NK-92 treated with Interleukin-12 subunit alpha and Interleukin-12 subunit beta, amount 100 ng/mL, for 24 hours (cell line): ENCODE measurements at places on chromosomes 16 and 17.

GRCh38 chr16:11639925-11640899, 28.0 kb upstream of the SNN start:
- peak; percentile 46 for DNase-seq

- DNase-seq, result no peak
Measured at GRCh38 chr17:63041722-63042121, 75.7 kb downstream of the TANC2 start.

GRCh38 chr16:87371261-87371866, 12.2 kb downstream of the FBXO31 start:
- no peak for DNase-seq

- DNase-seq, result no peak
Measured at GRCh38 chr17:57086069-57086930, 1.3 kb downstream of the AKAP1 start.
